ENCODE measurements at places on chromosomes 6 and 20. TPM values are rescaled to one million over a fixed set of nuclear protein-coding genes. Genes with fewer than 3 reads are reported as not detected.

Gene UNC93A
- not detected for total RNA-seq

DNA sequence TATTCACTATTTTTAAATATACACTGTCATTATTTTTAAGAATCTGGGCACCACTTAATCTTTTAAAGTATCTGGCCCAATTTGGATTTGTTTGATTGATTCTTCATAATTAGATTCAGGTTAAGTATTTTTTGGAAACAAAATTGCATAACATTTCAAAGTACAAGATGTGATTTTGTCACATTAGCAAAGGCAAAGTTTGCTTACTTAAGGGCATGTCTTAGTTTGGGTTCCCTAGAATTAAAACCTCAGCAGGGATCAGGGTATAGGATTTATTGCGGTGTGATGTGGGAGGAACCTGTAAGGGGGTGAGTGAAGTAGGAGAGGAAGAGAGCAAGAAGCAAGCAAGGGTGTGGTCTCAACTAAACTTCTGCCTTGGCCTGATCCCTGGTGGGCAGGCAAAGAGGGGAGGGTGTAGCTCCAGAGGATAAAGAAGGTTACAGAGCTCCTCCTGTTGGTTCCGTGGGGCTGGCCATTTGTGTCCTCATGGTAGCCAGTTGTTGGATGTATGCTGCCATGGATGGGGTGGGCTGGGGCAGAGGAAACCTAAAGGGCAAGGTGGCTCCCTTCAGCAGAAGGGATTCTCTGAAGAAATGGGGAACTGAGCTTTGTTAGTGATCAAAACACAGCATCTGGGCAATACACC lies 668.7 kb upstream of the SLC35B3 start:
- H3K27me3 ChIP-seq: no peaks in the 10 kb centered on the region
- no peaks in the 10 kb centered on the region for H3K36me3 ChIP-seq
- H3K4me1 ChIP-seq: no peaks in the 10 kb centered on the region

Gene ARMC2
- 2.6 TPM for total RNA-seq

Gene ZSCAN23
- total RNA-seq: 6.9 TPM

GRCh38 chr20:31260326-31260932 lies 3.0 kb downstream of the DEFB115 start:
- no peak overlapping the region for H3K27ac ChIP-seq
- H3K4me3 ChIP-seq: no peak overlapping the region

- no peaks in the 10 kb centered on the region for H3K27me3 ChIP-seq
- H3K27ac ChIP-seq: no peak overlapping the region
- H3K36me3 ChIP-seq: no peaks in the 10 kb centered on the region
- H3K4me3 ChIP-seq: no peak overlapping the region
- no peaks in the 10 kb centered on the region for H3K4me1 ChIP-seq
- DNase-seq: no peak
These were observed 97.0 kb downstream of the GCLC start for GRCh38 chr6:53447865-53448264.

GRCh38 chr6:84528201-84528600 lies 236.2 kb downstream of the TBX18 start:
- DNase-seq: no peak
- no peak overlapping the region for H3K27ac ChIP-seq
- no peaks in the 10 kb centered on the region for H3K27me3 ChIP-seq
- H3K4me3 ChIP-seq: no peak overlapping the region
- no peaks in the 10 kb centered on the region for H3K36me3 ChIP-seq
- H3K4me1 ChIP-seq: peaks cover 9% of the 10 kb centered on the region

- no peaks in the 10 kb centered on the region for H3K36me3 ChIP-seq
- no peaks in the 10 kb centered on the region for H3K27me3 ChIP-seq
- DNase-seq: no peak
These were observed 20.9 kb upstream of the SPO11 start for GRCh38 chr20:57308451-57309271.

GRCh38 chr20:19211661-19212468 lies 577 bp upstream of the SLC24A3 start:
- H3K27me3 ChIP-seq: peaks cover 40% of the 10 kb centered on the region
- peak; percentile 59 for DNase-seq
- H3K36me3 ChIP-seq: no peaks in the 10 kb centered on the region
- H3K4me1 ChIP-seq: no peaks in the 10 kb centered on the region
- H3K4me3 ChIP-seq: peak overlapping the region; percentile 44

Gene CNBD2
- 8.5 TPM for total RNA-seq

Gene SLC32A1
- not detected for total RNA-seq

- no peak overlapping the region for H3K27ac ChIP-seq
- no peak for DNase-seq
- H3K36me3 ChIP-seq: no peaks in the 10 kb centered on the region
- no peaks in the 10 kb centered on the region for H3K27me3 ChIP-seq
These were observed 34.5 kb upstream of the RREB1 start for GRCh38 chr6:7073082-7073820.

Gene SLC44A4
- total RNA-seq: not detected

DNA sequence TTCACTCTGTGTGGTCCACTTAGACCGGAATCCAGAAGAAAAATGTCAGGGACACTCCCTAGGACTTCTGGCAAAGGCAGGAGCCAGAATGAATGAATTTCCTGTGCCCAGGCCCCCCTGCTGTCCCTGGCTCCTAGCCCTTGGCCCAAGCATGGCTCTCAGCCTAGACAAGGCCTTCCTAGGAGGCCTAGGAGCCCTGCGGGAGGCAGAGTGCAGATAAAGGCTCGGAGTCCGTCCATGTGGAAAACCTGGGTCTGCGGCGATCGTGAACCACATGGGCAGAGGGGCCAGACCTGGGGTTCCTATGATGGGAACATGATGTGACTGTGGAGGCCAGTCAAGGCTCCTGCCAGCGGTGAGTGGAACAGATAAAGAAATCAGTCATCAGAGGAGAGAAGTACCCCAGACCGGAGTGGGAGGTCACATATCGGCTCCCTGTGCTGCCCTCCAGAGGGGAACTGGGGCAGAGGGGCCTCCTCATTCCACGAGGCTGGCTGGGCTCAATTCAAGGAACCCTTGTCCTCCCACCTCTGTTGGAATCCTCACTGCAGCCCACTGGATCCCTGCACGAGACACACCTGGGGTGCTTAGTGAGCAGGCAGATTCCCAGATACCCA lies 5.9 kb upstream of the VSTM2L start:
- no peak overlapping the region for H3K27ac ChIP-seq
- peaks cover 12% of the 10 kb centered on the region for H3K4me1 ChIP-seq
- H3K27me3 ChIP-seq: no peaks in the 10 kb centered on the region
- no peaks in the 10 kb centered on the region for H3K36me3 ChIP-seq
- H3K4me3 ChIP-seq: no peak overlapping the region
- DNase-seq: peak; percentile 76

DNA sequence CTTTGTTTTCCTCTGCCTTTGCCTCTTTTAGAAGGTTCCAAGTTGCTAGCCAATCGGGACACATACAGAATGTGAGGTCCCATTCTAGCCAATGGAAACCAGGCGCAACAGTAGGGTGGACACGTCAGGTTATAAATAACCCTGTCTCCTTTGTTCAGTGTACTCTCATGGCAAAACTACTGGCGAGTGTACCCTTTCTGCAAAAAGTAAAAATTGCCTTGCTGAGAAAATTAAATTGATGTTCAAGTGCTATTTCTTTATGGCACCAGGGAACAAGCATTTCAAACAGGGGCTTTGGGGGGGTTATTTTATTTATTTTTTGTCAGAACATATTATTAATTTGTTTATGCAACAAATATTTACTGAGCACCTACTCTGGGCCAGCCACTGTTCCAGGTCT lies 123.6 kb upstream of the SRSF6 start:
- no peaks in the 10 kb centered on the region for H3K4me1 ChIP-seq
- no peaks in the 10 kb centered on the region for H3K27me3 ChIP-seq
- H3K4me3 ChIP-seq: no peak overlapping the region
- no peaks in the 10 kb centered on the region for H3K36me3 ChIP-seq
- no peak overlapping the region for H3K27ac ChIP-seq

GRCh38 chr6:156767603-156768467 lies 9.3 kb upstream of the ARID1B start:
- no peaks in the 10 kb centered on the region for H3K27me3 ChIP-seq
- no peaks in the 10 kb centered on the region for H3K36me3 ChIP-seq
- no peak overlapping the region for H3K4me3 ChIP-seq
- no peak overlapping the region for H3K27ac ChIP-seq
- DNase-seq: no peak

DNA sequence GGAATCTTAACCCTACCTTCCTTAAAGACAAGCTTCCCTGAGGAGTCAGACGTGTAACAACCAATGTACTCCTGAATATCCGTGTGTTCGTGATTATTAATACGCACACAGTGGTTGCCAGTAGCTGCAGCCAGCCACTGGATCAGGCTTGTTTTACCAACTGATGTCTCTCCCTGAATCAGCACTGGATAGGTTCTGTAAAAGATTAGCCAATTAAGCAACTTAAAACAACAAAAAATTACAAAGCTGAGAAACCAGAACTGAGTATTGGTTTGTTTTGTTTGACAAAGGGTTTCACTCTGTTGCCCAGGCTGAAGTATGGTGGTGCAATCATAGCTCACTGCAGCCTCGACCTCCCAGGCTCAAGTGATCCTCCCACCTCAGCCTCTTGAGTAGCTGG lies 69.3 kb downstream of the MDN1 start:
- H3K27ac ChIP-seq: no peak overlapping the region
- no peaks in the 10 kb centered on the region for H3K4me1 ChIP-seq
- H3K4me3 ChIP-seq: no peak overlapping the region
- no peak for DNase-seq
- peaks cover 51% of the 10 kb centered on the region for H3K36me3 ChIP-seq

GRCh38 chr20:44041001-44041400 lies 126.3 kb downstream of the TOX2 start:
- no peak overlapping the region for H3K4me3 ChIP-seq
- H3K27me3 ChIP-seq: peaks cover 3% of the 10 kb centered on the region

Gene SLA2
- total RNA-seq: 0.11 TPM

Gene DSP
- 362 TPM for total RNA-seq

- no peaks in the 10 kb centered on the region for H3K4me1 ChIP-seq
- no peak for DNase-seq
These were observed 48.0 kb downstream of the PHIP start for GRCh38 chr6:79030023-79030422.

DNA sequence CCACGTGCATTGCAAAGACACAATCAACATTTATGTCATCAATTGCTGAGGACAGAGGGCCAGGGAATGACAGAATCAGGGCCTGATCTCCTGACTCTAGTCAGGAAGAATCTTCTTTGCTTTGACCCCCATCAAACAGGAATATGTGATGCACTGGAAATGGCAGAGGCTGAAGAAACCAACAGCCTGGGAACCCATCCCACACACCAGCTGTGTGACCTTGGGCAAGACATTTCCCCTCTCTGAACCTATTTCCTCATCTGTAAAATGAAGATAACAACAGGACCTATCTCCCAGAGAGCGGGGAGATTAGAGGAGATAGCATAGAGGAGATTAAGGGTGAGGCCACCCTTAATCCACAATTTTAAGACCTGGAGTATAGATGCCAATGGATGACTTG lies 1.5 kb downstream of the HNF4A start:
- H3K27me3 ChIP-seq: no peaks in the 10 kb centered on the region
- DNase-seq: no peak
- H3K27ac ChIP-seq: no peak overlapping the region
- H3K4me3 ChIP-seq: no peak overlapping the region

DNA sequence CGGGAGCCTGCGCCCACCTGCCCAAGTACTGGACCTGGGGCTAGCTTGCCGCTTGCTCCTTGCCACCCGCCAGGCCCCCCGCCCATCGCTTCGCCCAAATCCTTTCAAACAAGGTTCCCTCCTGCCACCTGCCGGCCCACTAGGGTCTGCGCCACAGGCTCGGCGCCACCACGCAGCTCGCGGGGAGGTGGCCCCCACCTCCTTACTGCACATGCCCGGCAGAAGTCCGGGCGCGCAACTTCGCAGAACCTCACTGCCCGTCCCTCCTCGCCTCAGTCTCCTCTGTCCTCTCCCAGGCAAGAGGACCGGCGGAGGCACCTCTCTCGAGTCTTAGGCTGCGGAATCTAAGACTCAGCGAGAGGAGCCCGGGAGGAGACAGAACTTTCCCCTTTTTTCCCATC lies 11.2 kb downstream of the GNAS-AS1 start:
- peaks cover 57% of the 10 kb centered on the region for H3K27me3 ChIP-seq
- peak overlapping the region; percentile 36 for H3K4me3 ChIP-seq
- no peaks in the 10 kb centered on the region for H3K36me3 ChIP-seq
- peaks cover 7% of the 10 kb centered on the region for H3K4me1 ChIP-seq

- H3K4me3 ChIP-seq: no peak overlapping the region
- peak overlapping the region; percentile 61 for H3K27ac ChIP-seq
- peaks cover 10% of the 10 kb centered on the region for H3K4me1 ChIP-seq
- H3K27me3 ChIP-seq: no peaks in the 10 kb centered on the region
- no peak for DNase-seq
- peaks cover 27% of the 10 kb centered on the region for H3K36me3 ChIP-seq
These were observed 4.6 kb downstream of the SMIM29 start for GRCh38 chr6:34243901-34244884.

GRCh38 chr6:157230910-157231309 lies 92.4 kb downstream of the TMEM242 start:
- H3K27me3 ChIP-seq: peaks cover 37% of the 10 kb centered on the region
- no peak overlapping the region for H3K27ac ChIP-seq
- no peaks in the 10 kb centered on the region for H3K36me3 ChIP-seq

GRCh38 chr6:8023638-8024037 lies 40.6 kb downstream of the BLOC1S5 start:
- H3K36me3 ChIP-seq: no peaks in the 10 kb centered on the region
- no peak for DNase-seq
- no peaks in the 10 kb centered on the region for H3K4me1 ChIP-seq

DNA sequence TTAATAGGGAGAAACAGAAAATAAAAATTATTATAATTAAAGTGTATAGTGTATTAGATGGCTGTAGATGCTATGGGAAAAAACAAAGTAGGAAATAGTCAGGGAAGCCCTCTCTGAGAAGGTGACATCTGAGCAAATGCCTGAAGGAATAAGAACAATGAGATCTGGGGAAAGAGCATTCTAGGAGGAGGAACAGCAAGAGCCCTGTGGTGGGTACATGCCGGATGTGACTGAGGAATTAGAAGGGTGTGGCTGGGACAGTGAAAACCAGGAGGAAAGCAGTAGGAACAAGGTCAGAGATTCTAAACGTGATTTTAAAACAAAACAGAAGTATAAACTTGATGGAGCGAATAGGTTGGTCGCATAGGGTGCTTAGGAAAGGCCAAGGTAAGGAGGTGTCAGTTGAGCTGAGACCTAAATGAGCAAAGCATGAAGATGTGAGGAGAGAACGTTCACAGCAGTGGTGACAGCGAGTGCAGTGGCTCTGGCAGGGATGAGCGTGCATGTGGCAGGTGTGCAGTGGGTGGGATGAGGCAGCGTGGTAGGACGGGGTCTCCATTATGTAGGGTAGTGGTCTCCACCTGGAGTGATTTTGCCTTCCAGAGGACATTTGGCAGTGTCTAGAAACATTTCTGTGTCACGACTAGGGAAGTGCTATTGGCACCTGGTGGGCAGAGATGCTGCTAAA lies 97.1 kb upstream of the MRPS10 start:
- no peak overlapping the region for H3K4me3 ChIP-seq
- H3K27me3 ChIP-seq: no peaks in the 10 kb centered on the region
- H3K4me1 ChIP-seq: peaks cover 4% of the 10 kb centered on the region
- H3K27ac ChIP-seq: no peak overlapping the region

Gene RSPO3
- total RNA-seq: 53.9 TPM

Gene NECAB3
- 185 TPM for total RNA-seq

Gene EMILIN3
- total RNA-seq: 1.3 TPM

All from cardiac muscle cell (in vitro differentiated cells and primary cell).